ENCODE measurements at places on chromosomes 4 and X. TPM values are rescaled to one million over a fixed set of nuclear protein-coding genes. Genes with fewer than 3 reads are reported as not detected.

BEX4 gene
- 39.3 TPM for total RNA-seq

DNA sequence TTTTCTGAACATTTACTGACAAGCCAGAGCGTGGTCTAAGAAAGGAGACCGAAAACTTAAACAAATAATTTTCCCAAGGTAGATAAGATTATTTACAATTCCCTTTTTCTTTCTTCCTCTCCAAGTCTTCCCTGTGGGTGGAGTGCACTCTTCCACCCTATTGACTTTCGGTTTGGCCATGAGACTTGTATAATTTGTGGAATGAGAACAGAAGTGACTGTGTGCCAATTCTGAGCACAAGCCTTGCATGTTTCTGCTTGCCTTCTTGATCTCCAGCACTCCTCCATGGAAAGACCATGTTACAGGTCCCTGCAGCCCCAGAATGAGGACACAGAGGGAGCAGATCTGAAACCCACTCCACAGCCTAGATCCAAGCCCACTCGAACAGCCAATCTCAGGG is 150.0 kb upstream of the HPGD start:
- no peak for DNase-seq

- DNase-seq, result no peak
Observed at GRCh38 chr4:5746829-5747737, 36.1 kb downstream of the EVC start.

TCEAL6 gene
- 0.24 TPM for total RNA-seq

DNA sequence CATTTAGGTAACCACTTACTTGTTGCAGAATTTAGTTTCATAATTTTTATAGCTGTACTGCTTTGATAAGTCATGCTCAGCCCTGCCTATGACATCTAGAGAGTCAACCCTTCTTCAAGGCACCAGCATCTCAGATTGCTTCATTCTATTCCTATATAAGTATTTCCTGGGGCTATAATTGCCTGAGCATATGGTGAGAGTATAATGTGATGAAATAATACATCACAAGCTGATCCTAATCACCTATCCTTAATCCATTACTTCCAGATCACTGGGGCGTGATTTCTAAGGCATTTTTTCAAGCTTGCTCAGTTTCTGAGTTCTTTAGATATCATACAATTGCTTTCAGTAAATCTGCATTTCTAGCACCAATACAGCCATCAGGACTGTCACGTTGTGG is 200.0 kb upstream of the NPY2R start:
- DNase-seq, result no peak

DNA sequence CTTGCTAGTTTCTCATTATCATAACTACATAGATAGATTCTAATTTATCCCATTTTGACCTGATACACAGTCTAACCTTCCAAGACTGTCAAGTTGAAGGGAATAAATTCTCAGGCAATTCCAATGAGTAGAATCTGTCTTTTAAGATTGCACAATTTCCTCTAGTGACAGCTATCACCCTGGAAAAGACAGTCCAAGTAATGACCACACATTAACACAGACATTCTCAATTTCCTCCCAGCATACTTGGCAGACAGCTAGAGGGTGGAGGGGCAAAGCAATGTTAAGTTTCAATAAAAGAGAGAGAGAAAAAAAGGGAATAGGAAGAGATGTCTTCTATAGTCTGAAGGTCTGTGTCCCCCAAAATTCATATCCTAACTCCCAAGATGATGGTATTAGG is 234.7 kb downstream of the LDB2 start:
- DNase-seq, result no peak

SPATA4 gene
- not detected for total RNA-seq

Data from GM23338 (cell line).